ENCODE measurements at places on chromosomes 11 and 22. TPM values are rescaled to one million over a fixed set of nuclear protein-coding genes. Genes with fewer than 3 reads are reported as not detected.

Gene TP53AIP1
- total RNA-seq: not detected

Gene OR52B2
- total RNA-seq: not detected

Gene GGT5
- total RNA-seq: not detected

Gene COMT
- total RNA-seq: 36.8 TPM

Gene GRAP2
- total RNA-seq: 134 TPM

Gene MYBPC3
- total RNA-seq: not detected

GRCh38 chr11:62926680-62927455 is 5.7 kb upstream of the CHRM1 start:
- H3K27ac ChIP-seq: no peak overlapping the region
- no peak for DNase-seq
- H3K27me3 ChIP-seq: peaks cover 27% of the 10 kb centered on the region
- no peaks in the 10 kb centered on the region for H3K36me3 ChIP-seq
- H3K4me3 ChIP-seq: peak overlapping the region; percentile 14

- H3K4me1 ChIP-seq: peaks cover 9% of the 10 kb centered on the region
- no peak for DNase-seq
- H3K27ac ChIP-seq: no peak overlapping the region
- no peaks in the 10 kb centered on the region for H3K27me3 ChIP-seq
Measured at GRCh38 chr22:39389420-39389819, 10.2 kb upstream of the TAB1 start.

DNA sequence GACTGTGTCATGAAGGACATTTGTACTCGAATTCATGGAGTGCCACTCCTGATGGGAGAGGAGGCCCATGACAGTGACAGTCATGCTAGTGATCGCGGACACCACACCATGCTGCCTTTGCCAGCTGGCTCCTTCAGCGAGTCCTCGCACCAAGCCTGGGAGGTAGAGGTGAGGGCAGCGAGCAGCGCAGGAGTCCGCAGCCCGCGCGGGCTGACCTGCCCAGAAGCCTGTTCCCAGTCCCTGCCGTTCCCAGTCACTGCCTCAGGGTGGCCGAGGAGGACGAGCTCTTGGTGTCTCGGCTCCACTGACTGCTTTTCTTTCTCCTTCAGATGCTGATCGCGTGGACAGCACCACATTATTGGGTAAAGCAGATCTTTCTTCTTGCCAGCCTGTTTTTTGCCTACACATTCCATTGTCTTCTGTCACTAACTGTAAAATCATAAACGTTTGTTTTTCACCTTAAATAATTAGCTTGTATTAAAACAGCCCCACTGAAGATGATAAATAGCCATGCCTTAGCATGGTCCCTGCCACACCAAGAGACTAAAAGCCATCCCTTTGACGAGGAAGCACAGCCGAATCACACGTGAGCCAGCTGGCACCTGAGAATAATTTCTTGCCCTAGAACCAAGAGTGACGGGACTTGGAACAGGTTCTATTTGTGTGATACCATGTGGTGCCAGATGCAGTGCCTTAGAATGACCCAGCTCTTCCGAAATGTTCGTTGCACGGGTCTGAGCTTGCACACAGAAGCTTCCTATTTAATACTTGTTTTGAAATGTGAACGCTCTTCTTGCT is 25.5 kb downstream of the FAM118A start:
- H3K27me3 ChIP-seq: no peaks in the 10 kb centered on the region
- H3K4me3 ChIP-seq: no peak overlapping the region
- no peak overlapping the region for H3K27ac ChIP-seq
- H3K36me3 ChIP-seq: peaks cover 63% of the 10 kb centered on the region
- DNase-seq: no peak

- H3K4me3 ChIP-seq: no peak overlapping the region
- peaks cover 51% of the 10 kb centered on the region for H3K36me3 ChIP-seq
- no peaks in the 10 kb centered on the region for H3K27me3 ChIP-seq
- no peak overlapping the region for H3K27ac ChIP-seq
- H3K4me1 ChIP-seq: no peaks in the 10 kb centered on the region
Measured at GRCh38 chr22:27851974-27852746, 50.6 kb upstream of the MN1 start.

DNA sequence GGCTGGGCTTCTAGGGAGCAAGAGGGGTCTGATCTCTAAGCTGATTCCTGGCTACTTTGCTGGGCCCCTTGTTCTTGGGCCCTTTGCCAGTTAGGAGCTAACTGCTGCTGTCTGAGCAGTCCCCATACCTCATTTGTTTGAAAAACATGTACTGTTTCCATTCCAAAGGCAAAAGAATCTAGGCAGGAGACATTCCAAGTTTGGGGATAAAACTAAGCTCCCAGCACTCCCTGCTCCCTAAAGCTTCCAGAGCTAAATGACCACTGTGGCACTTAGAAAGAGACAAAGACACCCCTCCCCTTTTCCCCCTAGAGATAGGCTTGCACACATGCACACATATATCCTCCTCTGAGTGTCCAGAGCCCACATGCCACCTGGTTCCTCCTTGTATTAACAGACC is 22.7 kb upstream of the RRM1 start:
- H3K36me3 ChIP-seq: peaks cover 19% of the 10 kb centered on the region
- no peak overlapping the region for H3K4me3 ChIP-seq
- H3K4me1 ChIP-seq: peaks cover 48% of the 10 kb centered on the region

DNA sequence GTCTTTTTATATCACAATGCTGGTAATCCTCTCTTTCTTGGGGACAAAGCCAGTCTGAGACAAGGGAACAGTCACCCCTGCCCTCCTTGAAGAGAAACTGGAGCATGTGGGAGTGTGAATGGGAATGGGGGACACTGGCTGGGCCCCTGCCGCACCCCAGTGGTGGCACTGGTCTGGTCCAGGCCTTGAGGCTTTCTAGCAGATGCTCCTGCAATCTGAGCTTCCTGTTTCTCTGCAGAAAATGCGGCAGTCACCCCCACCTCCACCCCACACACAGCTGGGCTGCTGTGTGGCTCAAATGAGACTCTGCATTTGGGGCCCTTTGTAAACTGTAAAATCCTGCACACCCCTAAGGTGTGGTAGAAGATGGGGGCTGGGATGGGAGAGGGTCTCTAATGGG is 6.6 kb upstream of the MARK2 start:
- H3K4me1 ChIP-seq: peaks cover 2% of the 10 kb centered on the region
- DNase-seq: no peak
- no peaks in the 10 kb centered on the region for H3K27me3 ChIP-seq

DNA sequence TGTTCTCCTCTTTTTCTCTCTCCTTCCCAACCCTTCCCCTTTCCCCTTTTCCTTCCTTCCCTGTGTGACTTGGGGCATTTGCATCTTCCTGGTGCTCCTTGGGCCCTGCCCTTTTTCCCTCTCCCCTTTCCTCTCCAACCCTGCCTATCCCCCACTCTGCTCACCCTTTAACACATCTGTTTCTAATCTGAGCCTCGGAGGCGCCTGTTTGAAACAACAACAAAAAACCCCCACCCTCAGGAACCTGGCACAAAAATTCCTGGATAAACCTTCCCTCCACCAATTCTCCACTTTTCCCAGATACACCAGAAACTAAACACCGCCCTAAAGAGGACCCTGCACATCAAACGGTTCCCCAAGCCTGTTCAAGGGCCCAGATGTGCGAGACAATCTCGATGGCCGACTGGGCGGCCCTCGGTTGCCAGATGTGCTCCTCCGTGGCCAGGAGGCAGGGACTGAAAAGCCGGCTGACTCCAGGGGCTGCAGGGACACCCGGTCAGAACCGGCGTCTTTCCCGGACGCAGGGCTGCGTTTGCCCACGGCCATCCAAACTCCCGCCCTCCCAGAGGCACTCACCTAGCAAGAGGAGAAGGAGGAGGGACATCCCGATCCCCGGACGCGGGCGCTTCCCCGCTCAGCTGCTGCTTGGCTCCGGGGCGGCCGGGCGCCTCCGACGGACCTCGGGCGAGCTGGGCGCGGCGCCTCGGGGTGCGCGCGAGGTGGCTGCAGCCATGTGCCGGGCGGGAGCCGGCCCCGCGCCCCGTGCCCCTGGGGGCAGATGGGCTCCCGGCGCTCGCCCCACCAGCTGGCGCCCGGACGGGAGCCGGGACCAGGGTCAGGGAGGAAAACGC is 486 bp downstream of the CLMP start:
- H3K4me3 ChIP-seq: no peak overlapping the region
- no peak overlapping the region for H3K27ac ChIP-seq
- peaks cover 22% of the 10 kb centered on the region for H3K27me3 ChIP-seq
- DNase-seq: no peak

DNA sequence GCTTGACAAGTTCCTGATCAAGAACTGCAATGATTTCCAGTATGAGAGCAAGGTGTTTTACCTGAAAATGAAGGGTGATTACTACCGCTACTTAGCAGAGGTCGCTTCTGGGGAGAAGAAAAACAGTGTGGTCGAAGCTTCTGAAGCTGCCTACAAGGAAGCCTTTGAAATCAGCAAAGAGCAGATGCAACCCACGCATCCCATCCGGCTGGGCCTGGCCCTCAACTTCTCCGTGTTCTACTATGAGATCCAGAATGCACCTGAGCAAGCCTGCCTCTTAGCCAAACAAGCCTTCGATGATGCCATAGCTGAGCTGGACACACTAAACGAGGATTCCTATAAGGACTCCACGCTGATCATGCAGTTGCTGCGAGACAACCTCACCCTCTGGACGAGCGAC is 12.0 kb downstream of the YWHAH start:
- peaks cover 86% of the 10 kb centered on the region for H3K4me1 ChIP-seq
- no peak for DNase-seq
- no peaks in the 10 kb centered on the region for H3K27me3 ChIP-seq
- H3K27ac ChIP-seq: peak overlapping the region; percentile 61
- no peak overlapping the region for H3K4me3 ChIP-seq

DNA sequence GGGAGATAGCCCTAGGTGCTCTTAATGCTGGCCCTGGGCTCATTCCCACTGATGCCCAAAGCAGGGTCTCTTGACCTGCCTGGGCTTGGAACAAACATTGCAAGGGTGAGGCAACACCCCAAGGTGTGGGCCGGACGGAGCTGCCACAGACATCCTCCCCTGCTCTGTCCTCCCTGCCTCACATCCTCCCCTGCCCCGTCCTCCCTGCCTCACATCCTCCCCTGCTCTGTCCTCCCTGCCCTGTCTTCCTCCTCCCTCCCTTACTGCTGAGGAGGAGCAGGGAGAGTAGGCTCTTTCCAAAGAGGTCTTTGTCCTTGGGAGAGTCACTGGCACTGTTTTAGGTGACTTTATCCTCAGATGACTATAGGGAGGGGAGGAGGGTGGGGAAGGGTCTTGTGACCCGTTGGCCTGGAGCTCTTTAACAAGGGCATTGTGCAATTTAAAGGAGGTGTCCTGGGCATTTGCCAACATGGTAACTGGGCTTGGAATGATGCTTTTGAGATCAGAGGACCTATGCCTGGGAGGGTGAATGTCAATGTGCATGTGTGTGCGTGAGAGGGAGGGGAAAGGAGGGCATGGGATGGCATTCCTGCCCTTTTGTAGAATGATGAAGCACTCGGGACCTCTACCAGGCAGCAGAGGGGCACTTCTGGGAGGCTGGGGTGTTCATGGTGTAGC is 700 bp downstream of the FAM180B start:
- no peak overlapping the region for H3K27ac ChIP-seq
- DNase-seq: no peak
- no peaks in the 10 kb centered on the region for H3K4me1 ChIP-seq
- H3K36me3 ChIP-seq: peaks cover 23% of the 10 kb centered on the region
- H3K4me3 ChIP-seq: no peak overlapping the region

Measured in CD4-positive, alpha-beta memory T cell (primary cell).